ENCODE measurements at places on chromosomes 3 and 15.

- DNase-seq: no peak
Observed at GRCh38 chr3:45771831-45772230, 24.5 kb downstream of the SLC6A20 start.

- DNase-seq: no peak
Observed at GRCh38 chr15:85128621-85129020, 147.0 kb downstream of the PDE8A start.

DNA sequence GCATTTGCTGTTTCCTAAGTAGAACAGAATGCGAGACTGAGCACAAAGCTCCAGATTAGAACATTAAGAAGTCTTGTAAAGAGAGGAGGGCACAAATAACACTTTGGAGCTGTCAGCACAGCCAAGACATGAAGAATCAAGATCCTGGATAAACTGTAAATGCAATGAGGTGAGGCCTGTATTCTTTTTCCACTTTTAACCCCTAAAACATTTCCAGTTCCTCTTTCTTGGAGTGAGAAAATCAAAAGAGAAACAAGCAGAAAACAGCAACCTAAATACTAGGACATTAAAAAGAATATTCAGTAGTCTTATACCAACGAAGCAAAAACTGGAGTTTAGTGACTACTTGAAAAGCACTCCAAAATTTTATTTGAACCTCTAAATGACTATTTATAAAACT is 204.3 kb downstream of the ZBTB20 start:
- no peak for DNase-seq

DNA sequence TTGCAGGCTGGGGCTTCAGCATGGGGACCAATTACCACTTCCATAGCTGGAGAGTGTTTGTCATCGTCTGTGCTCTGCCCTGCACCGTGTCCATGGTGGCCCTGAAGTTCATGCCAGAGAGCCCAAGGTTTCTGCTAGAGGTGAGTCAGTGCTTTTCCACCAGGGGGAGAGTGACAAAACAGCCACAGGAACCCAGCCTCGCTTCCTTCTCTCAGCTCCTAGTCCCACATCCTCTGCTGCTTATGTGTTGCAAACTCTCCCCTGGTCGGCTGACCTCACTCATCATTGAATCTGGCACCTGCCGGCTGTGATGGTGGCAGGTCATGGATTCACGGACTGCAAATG is 158.3 kb downstream of the SV2B start:
- DNase-seq: no peak

- DNase-seq: no peak
Observed at GRCh38 chr15:69994429-69995205, 103.1 kb downstream of the TLE3 start.

GRCh38 chr15:37933666-37934065 is 774 bp upstream of the TMCO5A start:
- no peak for DNase-seq

Measured in GM10248 (cell line).